ENCODE measurements at places on chromosomes 13 and 19.

GRCh38 chr13:63460462-63461090 lies 2044.9 kb upstream of the PCDH20 start:
- DNase-seq, result no peak

GRCh38 chr13:77896977-77897376 lies 21.7 kb downstream of the EDNRB start:
- DNase-seq, result no peak

DNA sequence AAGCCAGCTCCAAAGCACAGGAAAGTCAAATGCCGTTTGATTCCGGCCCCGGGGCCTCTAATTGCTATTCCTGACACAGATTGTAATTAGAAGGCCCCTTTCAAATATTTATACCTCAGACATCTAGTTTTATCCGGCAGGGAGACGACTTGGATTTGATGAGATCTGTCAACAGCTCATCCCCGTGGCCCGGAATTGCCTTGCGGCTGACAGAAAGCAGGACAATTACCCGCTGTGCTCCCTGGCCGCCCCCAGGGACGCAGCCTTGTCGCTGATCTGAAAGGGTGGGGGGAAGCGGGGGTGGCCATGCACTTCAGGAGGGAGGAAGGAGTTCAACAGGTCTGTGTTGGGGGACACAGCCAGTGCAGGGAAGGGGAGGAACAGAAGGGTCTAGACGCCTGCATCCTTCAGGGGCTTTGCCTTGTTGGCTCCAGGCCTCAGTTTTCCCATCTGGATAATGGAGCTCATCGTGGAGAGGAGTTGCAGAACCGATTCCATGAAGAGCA lies 1.8 kb upstream of the SHD start:
- DNase-seq, result no peak

DNA sequence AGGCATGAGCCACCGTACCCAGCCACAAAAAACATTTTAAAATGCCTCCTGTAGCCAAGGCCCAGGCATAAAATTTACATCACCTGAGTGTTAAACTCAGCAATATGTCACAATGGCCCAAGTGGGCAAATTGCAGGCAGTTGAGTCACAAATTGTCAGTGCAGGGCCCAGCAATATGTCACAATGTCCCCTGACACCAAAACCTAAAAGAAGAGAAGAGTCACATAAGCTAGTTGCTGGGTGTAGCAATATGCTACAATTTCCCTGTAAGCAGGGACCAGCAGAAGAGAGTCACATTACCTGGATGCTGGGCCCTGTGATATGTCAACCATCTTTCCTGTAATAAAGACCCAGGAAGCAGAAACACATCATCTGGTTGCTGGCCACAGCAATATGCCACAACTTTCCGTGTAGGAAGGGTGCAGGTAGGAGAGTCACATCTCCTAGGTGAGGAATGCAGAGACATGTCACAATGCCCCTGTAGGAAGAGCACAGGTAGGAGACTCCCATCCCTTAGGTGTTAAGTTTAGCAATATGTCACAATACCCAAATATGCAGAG lies 136.0 kb upstream of the ZNF91 start:
- DNase-seq, result no peak

- no peak for DNase-seq
Measured at GRCh38 chr19:49512970-49513745, 697 bp downstream of the FCGRT start.

GRCh38 chr19:7983995-7984837 lies 21.2 kb downstream of the ELAVL1 start:
- no peak for DNase-seq

DNA sequence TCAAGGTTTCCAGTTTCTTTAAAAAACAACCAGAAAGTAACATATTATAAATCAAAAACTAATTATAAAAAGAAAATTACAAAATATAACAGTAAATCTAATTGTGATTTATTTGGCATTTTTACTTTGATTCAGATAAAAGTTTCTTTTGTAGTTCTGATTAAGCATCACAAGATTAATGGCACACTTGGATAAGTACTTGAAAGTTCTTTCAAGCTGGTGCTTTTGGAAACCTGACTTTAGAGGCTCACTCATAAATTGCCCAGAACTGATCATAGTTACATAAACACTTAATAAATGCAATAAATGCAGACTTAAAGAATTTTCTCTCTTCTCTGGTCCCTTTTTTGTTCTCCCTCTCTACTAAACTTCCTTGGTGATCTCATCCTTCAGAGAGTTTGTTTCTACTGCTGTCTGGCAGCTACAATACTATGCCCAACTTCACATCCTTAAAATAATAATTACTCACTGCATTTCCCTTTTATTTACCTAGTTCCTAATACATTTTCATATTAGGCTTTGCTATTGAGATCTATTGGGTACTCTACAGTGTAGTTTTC lies 1417.0 kb downstream of the EFNB2 start:
- DNase-seq, result no peak

- no peak for DNase-seq
Measured at GRCh38 chr19:5900976-5901375, 2.6 kb downstream of the NDUFA11 start.

- no peak for DNase-seq
Measured at GRCh38 chr13:43124490-43124889, 101.1 kb downstream of the DNAJC15 start.

All from hematopoietic multipotent progenitor cell treated with erythropoietin and hydrocortisone succinate and interleukin-3 and kit ligand, for 17 days (in vitro differentiated cells).